ENCODE measurements at places on chromosomes 2 and 18.

GRCh38 chr18:54957996-54958395, 1.3 kb downstream of the CCDC68 start:
- H3K36me3 ChIP-seq: no peaks in the 10 kb centered on the region
- H3K4me1 ChIP-seq: no peaks in the 10 kb centered on the region
- no peak overlapping the region for H3K27ac ChIP-seq

- no peak overlapping the region for H3K4me3 ChIP-seq
- peaks cover 4% of the 10 kb centered on the region for H3K36me3 ChIP-seq
- no peaks in the 10 kb centered on the region for H3K27me3 ChIP-seq
- H3K4me1 ChIP-seq: peaks cover 21% of the 10 kb centered on the region
- no peak for DNase-seq
These were observed 37.1 kb downstream of the BCL11A start for GRCh38 chr2:60516383-60516811.

- no peaks in the 10 kb centered on the region for H3K36me3 ChIP-seq
- DNase-seq: no peak
- no peak overlapping the region for H3K4me3 ChIP-seq
- H3K4me1 ChIP-seq: no peaks in the 10 kb centered on the region
These were observed 14.5 kb upstream of the IL1RN start for GRCh38 chr2:113112871-113113270.

DNA sequence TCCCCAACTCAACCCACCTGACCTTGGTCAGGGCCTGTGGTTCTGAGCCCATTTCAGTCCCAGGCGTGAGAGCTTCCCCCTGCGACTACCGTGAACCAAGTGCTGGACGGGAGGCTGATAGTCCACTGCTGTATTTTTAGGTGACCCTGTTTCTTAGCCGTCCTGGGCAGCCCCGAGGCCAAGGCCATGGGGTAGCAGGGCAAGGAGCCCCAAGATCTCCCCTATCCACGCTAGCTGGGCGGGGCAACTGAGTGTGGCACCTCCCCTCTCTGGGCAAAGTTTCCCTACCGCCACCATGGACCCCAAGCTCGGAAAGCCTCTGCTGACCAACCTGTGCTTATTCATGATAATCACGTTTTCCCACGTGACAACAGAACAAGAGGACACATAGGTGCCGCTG, 583 bp upstream of the KLHL30 start:
- no peak for DNase-seq
- no peaks in the 10 kb centered on the region for H3K27me3 ChIP-seq
- H3K27ac ChIP-seq: no peak overlapping the region
- no peak overlapping the region for H3K4me3 ChIP-seq

GRCh38 chr2:18834341-18834740, 245.0 kb upstream of the NT5C1B start:
- H3K4me1 ChIP-seq: no peaks in the 10 kb centered on the region
- H3K36me3 ChIP-seq: no peaks in the 10 kb centered on the region
- H3K27me3 ChIP-seq: no peaks in the 10 kb centered on the region
- DNase-seq: no peak
- H3K27ac ChIP-seq: no peak overlapping the region
- H3K4me3 ChIP-seq: no peak overlapping the region

DNA sequence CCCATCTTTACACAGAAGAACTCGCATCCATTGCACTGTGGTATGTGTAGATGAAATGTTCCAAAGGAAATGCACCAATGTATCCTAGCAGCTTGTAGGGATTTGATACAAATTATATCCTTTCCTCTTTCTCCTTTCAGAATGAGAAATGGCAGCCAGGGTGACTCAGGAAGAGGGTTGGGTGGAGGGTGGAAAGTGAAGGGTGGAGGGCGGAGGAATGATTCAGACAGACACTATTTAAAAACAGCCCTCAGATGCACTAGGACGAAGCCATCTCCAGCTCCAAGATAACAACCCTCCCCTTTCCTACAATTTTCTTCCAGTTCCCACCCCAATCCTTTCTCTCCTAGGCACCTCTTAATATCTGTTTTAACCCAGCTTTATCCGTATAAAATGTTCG, 96.2 kb upstream of the STK39 start:
- H3K36me3 ChIP-seq: no peaks in the 10 kb centered on the region
- H3K4me3 ChIP-seq: no peak overlapping the region
- DNase-seq: no peak
- H3K27me3 ChIP-seq: no peaks in the 10 kb centered on the region
- no peak overlapping the region for H3K27ac ChIP-seq
- no peaks in the 10 kb centered on the region for H3K4me1 ChIP-seq

GRCh38 chr2:173021939-173022371, 53.7 kb upstream of the MAP3K20 start:
- no peak overlapping the region for H3K27ac ChIP-seq
- no peaks in the 10 kb centered on the region for H3K36me3 ChIP-seq
- DNase-seq: peak; percentile 14
- H3K27me3 ChIP-seq: no peaks in the 10 kb centered on the region

- no peak for DNase-seq
- H3K27me3 ChIP-seq: no peaks in the 10 kb centered on the region
- H3K4me3 ChIP-seq: no peak overlapping the region
- no peaks in the 10 kb centered on the region for H3K4me1 ChIP-seq
- peaks cover 51% of the 10 kb centered on the region for H3K36me3 ChIP-seq
- H3K27ac ChIP-seq: no peak overlapping the region
These were observed 59.7 kb downstream of the PAX3 start for GRCh38 chr2:222239091-222239490.

- H3K4me3 ChIP-seq: no peak overlapping the region
- no peak for DNase-seq
- no peaks in the 10 kb centered on the region for H3K4me1 ChIP-seq
- H3K27me3 ChIP-seq: no peaks in the 10 kb centered on the region
These were observed 69.8 kb upstream of the CD302 start for GRCh38 chr2:159867567-159868361.

DNA sequence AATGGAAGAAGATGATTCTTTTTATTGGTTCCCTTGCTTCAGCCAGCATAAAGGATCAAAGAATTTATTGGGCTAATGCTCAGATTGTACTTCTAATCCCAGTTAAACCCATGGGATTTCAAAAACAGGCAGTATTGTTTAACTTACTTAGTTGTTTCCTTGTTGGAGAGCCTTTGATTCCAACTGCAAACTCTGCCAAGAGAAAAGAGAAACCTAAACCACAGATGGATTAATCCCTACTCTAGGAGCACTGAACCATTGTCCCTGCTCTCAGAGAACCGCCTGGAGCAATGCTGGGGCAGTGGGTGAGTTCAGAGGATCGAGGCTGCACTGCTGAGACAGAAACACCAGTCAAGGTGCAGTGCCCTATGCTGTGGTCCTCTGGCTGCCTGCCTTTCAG, 44.9 kb upstream of the SIGLEC15 start:
- H3K36me3 ChIP-seq: no peaks in the 10 kb centered on the region
- H3K27ac ChIP-seq: no peak overlapping the region
- DNase-seq: peak; percentile 54
- no peak overlapping the region for H3K4me3 ChIP-seq

GRCh38 chr2:204972606-204973336, 427.5 kb downstream of the PARD3B start:
- H3K4me3 ChIP-seq: no peak overlapping the region
- no peaks in the 10 kb centered on the region for H3K36me3 ChIP-seq
- peaks cover 35% of the 10 kb centered on the region for H3K4me1 ChIP-seq
- peak; percentile 35 for DNase-seq
- peak overlapping the region; percentile 25 for H3K27ac ChIP-seq

GRCh38 chr2:73114273-73114867, 1.6 kb upstream of the RAB11FIP5 start:
- no peak for DNase-seq
- H3K27ac ChIP-seq: no peak overlapping the region
- H3K4me3 ChIP-seq: no peak overlapping the region
- H3K36me3 ChIP-seq: no peaks in the 10 kb centered on the region
- H3K27me3 ChIP-seq: peaks cover 3% of the 10 kb centered on the region

DNA sequence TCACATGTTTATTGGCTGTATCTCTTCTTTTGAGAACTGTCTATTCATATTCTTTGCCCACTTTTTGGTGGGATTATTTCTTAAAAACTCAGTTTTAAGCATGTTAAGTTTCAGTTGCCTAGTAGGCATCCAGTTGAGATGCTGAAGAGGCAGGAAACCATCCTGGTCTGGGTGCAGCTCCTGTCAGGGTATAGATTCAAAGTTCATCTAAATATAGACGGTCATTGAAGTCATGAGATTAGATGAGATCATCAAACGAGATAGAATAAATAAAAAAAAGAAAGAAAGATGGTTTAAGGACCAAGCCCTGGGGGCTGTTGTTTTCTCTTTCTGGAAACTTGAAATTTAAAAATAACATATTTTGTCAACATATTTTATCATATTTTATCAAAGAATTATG, 9.2 kb upstream of the DNAH7 start:
- H3K27me3 ChIP-seq: no peaks in the 10 kb centered on the region
- H3K4me1 ChIP-seq: no peaks in the 10 kb centered on the region
- H3K27ac ChIP-seq: no peak overlapping the region
- no peaks in the 10 kb centered on the region for H3K36me3 ChIP-seq

DNA sequence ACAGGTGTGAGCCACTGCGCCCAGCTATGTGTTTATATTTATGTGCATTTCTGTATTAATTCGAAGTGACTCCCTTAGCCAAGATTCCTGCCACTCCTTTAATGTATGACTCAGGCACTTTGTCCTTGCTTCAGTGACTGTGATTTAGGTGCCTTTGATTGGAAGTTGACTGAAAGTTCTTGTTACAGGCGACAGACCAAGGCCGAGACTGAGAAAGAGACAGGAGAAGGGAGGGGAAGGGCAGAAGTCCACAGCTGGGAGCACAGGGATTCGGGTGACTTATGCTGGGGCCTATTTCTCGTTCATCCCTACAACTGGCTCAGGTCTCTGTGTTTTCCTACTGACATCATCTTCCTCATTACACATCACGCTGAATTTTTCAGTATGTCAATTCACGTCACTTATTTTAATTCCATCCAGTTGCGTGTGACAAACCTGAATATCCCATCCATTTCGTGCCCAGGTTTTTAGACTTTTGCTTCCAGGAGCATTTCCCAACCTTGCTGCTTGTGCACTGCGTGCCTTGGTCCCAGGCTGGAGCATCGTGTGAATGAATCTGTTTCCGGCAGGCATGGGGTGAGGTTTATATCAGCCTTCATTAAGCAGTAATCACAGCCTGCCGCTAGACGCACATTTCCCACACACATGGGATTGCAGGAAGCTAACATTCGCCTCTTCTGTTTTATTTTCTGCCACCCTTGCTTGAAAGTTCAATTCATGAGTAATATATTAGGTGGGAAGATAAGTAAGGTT, 42.4 kb downstream of the TMEM18 start:
- H3K4me3 ChIP-seq: no peak overlapping the region
- H3K27me3 ChIP-seq: no peaks in the 10 kb centered on the region
- H3K27ac ChIP-seq: no peak overlapping the region

GRCh38 chr2:1591978-1592907, 152.1 kb downstream of the PXDN start:
- peak overlapping the region; percentile 28 for H3K4me3 ChIP-seq
- DNase-seq: peak; percentile 93
- H3K36me3 ChIP-seq: no peaks in the 10 kb centered on the region
- H3K27me3 ChIP-seq: no peaks in the 10 kb centered on the region

DNA sequence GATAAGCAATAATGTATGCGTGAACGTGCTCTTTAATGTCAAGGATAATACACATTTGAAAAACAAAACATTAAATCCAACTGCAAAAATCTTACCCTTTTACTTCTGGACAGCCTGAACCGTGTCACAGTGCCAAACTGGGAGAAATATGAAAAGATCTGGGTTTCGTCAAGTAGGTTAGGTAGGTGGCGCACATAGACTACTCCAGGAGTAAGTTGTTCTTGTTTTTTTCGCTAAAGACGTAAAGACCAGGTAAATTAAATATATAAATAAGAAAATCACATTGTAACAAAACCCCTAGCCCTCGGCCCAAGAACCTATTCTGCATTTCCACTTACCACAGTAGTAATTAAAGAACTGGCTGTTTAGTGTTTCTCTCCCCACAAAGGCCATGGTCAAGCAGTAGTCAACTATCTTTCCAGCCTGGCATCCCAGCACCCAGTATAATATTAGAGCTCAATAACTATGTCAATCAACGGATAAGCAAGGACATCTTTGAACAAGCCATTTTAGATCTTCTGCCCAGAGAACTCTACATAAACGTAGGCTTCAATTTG, 1.1 kb downstream of the NIFK start:
- no peak for DNase-seq
- H3K36me3 ChIP-seq: peaks cover 46% of the 10 kb centered on the region
- peak overlapping the region; percentile 95 for H3K4me3 ChIP-seq
- H3K27me3 ChIP-seq: no peaks in the 10 kb centered on the region

GRCh38 chr2:179048099-179048498, 1.8 kb downstream of the CCDC141 start:
- H3K27ac ChIP-seq: peak overlapping the region; percentile 1
- H3K36me3 ChIP-seq: no peaks in the 10 kb centered on the region
- peak overlapping the region; percentile 55 for H3K4me3 ChIP-seq
- H3K4me1 ChIP-seq: peaks cover 27% of the 10 kb centered on the region
- H3K27me3 ChIP-seq: no peaks in the 10 kb centered on the region

DNA sequence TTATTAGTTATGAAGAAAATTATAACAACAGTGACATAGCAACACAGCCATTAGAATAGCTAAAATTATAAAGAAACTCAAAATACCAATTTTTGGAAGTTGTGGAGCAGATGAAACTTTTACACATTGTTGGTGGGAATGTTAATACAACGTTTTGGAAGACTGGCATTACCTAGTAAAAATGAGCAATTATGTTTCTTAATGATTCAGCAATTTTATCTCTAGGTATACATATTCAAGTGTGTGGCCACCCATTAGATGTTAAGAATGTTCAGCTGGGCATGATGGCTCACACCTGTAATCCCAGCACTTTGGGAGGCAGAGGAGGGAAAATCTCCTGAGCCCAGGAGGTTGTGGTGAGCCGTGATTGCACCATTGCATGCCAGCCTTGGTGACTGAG, 78.8 kb downstream of the INSIG2 start:
- H3K4me3 ChIP-seq: no peak overlapping the region
- H3K27me3 ChIP-seq: no peaks in the 10 kb centered on the region
- no peak overlapping the region for H3K27ac ChIP-seq
- H3K4me1 ChIP-seq: peaks cover 14% of the 10 kb centered on the region

- no peaks in the 10 kb centered on the region for H3K27me3 ChIP-seq
- H3K4me1 ChIP-seq: peaks cover 12% of the 10 kb centered on the region
- H3K4me3 ChIP-seq: no peak overlapping the region
- DNase-seq: no peak
- H3K36me3 ChIP-seq: no peaks in the 10 kb centered on the region
These were observed 42.6 kb upstream of the MAPRE2 start for GRCh38 chr18:34998661-34999060.

DNA sequence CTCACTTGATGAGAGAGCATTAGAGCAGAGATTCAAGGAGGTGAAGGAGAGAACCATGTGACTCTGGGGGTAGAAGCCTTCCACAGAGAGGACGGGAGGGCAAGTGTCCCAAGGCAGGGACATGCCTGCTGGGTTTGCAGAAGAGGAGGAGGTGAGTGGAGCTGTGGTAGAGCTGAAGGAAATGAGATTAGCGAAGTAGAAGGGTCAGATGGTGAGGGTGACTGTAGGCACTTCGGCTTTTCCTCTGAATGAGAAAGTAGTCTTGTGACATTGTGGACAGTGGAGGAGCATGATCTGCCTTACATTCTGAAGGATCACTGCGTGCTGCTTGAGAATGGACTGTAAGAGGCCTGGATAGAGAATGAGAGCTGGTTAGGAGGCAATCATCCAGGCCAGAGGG, 126.0 kb downstream of the NXPH2 start:
- no peaks in the 10 kb centered on the region for H3K36me3 ChIP-seq
- no peak for DNase-seq
- no peaks in the 10 kb centered on the region for H3K4me1 ChIP-seq

Data from SJCRH30 (cell line).